ENCODE measurements at places on chromosomes 2 and 18.

DNA sequence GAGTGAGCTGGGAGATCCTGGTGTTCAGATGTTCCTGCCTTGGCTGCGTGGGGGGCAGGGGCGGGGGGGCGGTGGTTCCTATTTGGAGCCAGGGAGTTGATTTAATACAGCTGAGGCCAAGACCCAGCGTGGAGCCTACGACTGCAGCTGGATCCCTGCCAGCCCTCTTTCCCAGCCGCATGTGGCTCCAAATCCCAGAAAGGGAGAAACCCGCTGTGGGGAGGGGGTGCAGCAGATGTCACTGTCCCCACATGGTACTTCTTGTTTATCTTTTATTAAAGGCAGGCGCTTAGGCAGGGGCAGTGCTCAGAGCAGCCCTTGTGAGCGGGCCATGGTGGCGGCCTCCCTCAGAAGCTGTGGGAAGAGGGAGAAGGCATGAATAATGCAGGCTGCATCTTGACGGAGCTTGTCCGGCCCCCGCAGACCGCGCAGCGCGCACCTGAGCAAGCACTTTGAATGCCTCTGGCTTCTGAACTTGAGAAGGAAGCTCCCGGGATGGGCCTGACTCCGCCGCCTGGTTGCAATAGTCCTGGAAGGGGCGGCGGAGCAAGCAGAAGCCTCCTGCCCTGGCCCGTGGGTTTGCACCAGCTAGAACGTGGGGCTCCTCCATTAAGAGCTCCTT, 112.1 kb downstream of the GLI2 start:
- DNase-seq, result peak; percentile 60

GRCh38 chr2:232636788-232637420, 3.5 kb downstream of the EFHD1 start:
- DNase-seq, result no peak

- peak; percentile 94 for DNase-seq
Observed at GRCh38 chr2:96148410-96149217, 3.4 kb upstream of the DUSP2 start.

DNA sequence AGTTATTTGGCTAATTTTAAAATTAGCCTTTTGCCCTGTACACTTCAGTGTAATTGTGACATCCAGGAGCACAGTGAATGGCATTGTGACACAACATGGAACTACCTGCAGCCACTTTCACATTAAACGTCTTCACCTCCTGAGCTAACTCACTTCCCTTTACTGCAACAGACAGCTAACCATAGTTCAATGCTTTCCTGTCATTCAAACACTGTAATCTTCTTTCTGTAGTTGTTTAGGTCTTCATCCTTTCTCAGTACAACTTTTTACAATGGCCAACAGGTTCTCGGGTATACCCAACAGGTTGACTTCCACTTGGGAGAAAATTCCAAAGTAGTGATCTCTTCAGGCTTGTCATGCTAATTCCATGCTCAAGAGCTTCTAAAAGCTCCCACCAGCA, 8.6 kb upstream of the AGPS start:
- no peak for DNase-seq

- no peak for DNase-seq
Observed at GRCh38 chr2:236745420-236746210, 176.0 kb downstream of the ACKR3 start.

DNA sequence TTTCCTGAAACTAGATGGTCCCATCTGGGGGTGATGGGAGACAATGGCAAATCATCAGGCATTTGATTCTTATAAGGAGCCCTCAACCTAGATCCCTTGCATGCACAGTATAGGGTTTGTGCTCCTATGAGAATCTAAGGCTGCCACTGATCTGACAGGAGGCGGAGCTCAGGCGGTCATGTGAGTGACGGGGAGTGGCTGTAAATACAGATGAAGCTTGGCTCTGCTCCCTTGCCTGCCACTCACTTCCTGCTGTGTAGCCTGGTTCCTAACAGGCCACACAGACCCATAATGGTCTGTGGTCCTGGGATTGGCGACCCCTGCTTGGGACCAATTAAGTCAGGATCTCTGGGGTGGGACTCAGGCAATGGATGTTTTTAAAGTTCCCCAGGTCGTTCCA, 293.4 kb downstream of the ZNF521 start:
- DNase-seq, result no peak

- peak; percentile 28 for DNase-seq
Observed at GRCh38 chr18:3454365-3455089, 4.6 kb downstream of the TGIF1 start.

GRCh38 chr2:155961641-155962040, 370.9 kb downstream of the NR4A2 start:
- no peak for DNase-seq

DNA sequence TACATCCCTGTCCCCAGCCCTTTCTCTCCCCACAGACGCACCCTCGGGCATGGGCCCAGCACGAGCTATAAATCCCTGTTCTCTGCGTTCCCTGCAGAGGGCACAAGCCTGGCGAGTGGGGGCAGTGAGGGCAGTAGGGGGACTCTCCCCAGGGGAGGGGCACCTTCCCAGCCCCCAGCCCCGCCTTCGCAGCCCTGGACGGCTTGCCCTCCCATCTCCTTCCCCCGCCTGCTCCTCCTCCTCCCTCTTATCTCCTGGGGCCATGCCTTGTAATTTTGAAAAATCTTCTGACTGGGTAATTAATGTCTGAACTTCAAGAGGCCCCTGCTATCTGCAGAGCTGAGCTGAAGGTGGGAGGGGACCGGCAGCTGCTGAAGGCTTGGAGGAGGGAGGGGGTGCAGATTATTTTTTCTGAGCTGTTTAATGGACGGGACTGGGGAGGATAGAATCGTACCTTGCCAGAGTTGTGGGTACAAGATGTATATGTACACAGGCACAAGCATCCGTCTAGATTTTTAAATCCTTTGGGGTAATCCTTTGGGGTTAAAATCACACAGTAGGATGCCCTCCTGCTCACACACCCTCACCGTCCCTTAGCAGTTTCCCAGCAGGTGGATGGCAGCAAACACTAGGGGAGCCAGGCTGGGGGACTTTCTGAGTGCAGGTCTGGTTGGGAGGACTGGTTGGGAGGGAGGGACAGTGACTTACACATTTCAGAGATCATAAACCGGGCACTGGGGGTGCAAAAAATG, 121.9 kb downstream of the SMAD7 start:
- peak; percentile 77 for DNase-seq

DNA sequence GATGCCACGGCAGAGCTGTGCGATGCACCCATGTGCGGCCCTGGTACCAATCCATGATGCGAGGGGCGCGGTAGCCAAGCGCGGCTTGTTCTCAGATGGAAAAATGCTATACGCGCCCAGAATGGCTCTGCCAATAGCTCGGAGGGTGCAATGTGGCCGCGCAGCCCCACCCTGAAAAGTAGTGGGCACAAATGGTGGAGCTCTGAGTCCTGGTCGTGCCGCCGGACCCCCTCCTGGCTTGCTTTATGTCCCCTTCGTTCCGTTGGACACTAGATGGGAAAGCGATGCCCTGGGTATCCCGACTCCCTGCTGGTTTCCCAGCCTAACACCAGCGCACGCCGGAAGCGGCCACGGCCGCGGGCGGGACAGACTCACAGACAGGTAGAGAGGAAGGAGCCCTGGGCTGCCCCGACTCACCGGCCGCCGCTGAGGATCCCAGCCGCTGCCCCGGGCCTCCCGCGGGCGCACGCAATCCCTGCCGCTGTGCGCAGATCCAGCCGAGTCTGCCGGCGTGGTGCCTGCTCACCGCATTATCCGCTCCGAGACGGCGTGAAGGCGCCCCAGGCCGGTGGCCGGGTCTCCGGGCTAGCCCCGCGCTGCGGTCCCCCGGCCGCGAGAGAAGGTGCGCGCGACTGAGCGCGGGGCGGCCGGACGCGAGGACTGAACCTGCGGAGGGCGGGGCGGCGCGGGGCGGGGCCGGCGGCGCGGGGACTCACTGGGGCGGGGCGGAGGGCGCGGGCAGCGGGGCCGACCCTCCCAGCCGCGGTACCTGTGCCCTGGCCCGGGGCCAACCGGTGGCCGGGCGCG, at the start of gene CDC42EP3:
Gene CDC42EP3, minus strand, starts transcription at position 634 of the 807 bp plus-strand sequence. CDS start 25,055 bp downstream, outside the sequence.
- DNase-seq, result peak; percentile 53
